ENCODE measurements at places on chromosomes 3 and 15. TPM values are rescaled to one million over a fixed set of nuclear protein-coding genes. Genes with fewer than 3 reads are reported as not detected.

- DNase-seq, result no peak
Observed at GRCh38 chr3:45095916-45096526, 50.2 kb downstream of the CDCP1 start.

DNA sequence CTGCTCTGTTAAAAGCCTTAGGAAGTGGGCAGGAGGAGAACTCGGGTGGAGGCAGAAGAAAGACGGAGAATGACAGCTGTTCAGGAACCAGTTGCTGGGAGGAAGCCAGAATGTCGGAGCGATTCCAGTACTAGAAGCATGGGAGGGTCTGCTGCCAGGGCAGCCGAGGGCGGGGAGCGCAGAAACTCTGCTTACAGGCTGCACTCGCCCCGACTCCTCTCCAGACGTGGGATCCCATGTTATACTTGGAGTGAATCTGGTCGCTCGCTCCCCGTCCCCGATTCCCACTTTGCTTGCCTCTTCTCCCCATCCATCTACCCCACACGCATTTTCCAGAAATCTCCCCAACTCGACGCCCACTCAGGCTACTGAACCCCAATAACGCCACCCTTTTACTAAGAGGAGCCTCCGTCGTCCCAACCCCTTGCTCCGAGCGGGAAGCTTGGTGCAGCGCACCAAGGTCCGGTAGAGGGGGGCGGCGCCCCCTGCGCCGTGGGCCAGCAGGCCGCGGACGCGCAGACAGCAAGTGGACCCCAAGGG lies 665 bp downstream of the GATM start:
- no peak for DNase-seq

GRCh38 chr3:59391131-59391530 lies 341.3 kb upstream of the CFAP20DC start:
- no peak for DNase-seq

- DNase-seq, result no peak
Observed at GRCh38 chr3:185943760-185944106, 5.9 kb upstream of the TRA2B start.

GRCh38 chr3:53109891-53110771 lies 20.1 kb downstream of the RFT1 start:
- DNase-seq, result no peak

GRCh38 chr3:141243271-141243707 lies 11.7 kb downstream of the PXYLP1 start:
- DNase-seq, result no peak

GRCh38 chr3:26074080-26074479 lies 284.2 kb downstream of the OXSM start:
- no peak for DNase-seq

DNA sequence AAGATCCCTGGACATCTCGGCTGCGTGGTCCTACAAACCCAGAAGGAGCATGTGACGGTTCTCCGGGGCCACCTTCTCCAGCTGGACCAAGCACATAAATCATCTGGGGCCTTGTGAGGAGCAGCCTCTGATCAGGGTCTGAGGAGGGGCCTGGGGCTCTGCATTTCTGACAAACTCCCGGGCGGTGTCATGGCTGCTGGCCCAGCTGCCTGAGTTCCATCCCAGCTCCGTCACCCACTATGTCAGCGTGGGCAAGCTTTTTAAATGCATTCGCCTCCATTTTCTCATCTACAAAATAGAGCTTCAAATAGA lies 126.3 kb upstream of the MEF2A start:
- no peak for DNase-seq

- DNase-seq, result no peak
Observed at GRCh38 chr15:79248183-79248582, 34.3 kb upstream of the ANKRD34C start.

DNA sequence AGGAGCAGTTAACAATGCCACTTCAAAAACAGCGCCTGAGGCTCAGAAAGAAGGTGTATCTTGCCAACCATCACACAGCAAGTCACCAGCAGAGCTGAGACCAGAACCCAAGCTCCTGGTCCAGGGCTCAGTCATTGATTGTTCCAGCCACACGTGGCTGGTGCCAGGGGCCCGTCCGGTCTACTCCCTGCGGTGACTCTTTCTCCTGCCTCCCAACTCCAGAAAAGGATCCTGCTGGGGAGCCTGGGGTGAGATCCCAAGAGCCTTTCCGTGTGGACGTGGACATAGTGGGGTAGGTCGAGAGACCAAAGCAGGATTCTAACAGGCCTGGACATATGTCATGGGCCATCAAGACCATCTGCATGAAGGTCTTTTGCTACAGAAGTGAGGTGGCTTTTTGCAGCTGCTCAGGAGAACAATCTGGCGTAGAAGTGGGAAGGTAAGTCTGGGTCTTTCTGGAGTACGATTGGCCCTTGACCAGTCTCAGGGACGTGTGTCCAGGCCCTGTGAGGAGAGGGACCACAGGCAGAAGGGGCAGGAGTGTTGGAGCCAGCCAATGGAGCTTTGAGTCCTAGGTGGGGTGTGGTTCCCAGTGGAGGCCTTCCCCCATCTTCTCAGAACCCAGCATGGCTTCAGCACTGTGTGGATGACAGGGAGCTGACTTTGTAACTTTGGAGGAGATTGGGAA lies 105.4 kb downstream of the HMG20A start:
- no peak for DNase-seq

GRCh38 chr3:120102674-120103073 lies 8.4 kb upstream of the GSK3B start:
- DNase-seq, result no peak

- DNase-seq, result no peak
Observed at GRCh38 chr3:4601892-4602291, 108.7 kb downstream of the ITPR1 start.

DNA sequence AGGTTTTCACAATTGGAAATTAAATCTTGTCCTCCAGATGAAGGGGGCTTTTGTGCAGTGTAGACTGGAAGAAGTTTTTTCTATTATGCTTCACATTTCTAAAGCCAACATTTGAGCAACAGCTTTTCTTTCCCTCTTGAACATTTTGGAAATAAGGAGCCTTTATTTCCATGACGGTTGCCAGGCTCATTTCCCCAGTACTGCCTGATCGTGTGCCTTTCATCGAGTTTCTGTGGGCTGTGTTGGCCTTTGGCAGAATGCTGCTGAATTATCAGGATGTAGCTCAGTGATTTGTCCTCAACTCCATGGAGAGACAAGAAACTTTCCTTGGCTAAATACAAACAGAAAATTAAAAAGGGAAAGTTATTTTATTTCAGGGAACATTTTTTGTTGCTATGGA lies 314.8 kb upstream of the LRRC3B start:
- DNase-seq, result no peak

DNA sequence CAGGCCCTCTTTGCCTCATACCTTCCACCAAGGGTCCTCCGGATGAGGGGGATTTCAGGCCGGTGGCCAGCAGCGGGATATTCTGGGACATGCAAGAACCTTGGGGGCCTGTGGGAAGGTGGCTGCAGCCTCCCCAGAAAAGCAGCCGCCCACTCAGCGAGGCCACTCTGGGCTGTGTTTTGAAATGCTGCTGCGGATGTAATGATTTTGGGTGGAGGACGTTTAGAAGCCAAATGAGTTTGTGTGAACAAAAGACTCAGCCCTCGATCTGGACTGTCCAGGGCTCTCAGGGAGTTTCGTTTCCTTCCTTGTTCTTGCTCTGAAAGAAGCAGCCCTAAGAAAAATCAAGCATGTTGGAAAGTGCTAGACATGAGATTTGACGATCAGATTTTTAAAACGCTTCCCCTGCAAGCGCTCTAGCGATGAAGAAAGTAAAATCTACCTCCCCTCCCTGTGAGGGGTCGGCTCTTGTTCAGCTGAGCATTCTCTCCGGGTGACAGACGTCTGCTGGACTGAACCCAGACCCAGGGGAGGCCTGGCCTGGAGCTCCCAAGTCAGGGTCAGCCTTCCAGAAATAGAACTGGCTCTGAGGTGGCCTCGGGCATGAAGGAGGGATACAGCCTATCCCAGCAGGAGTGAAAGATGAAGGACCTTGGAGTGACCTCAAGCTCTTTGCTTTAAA lies 12.9 kb downstream of the HEG1 start:
- DNase-seq, result no peak

DNA sequence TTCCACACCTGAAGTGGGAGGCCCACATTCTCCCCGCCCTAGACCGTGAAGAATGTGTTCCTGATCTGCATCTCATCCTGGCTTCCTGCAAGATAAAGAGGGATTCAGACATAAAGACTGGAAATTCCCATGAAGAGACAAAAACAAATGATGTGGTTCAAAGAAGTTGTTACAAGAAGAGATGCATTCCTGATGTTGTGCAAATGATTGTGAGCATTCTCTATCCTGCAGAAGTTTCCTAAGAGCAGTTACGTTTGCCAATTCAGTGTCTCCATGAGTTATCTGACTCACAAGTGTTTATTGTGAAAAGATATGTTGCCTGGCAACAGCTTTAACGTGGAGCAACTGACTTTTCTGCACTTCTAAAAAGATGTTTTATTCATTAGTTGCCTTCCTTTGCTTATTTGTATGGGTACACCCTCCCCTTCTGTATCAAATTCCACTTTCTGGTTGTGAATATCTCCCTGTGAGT lies 107.8 kb downstream of the ZIC4 start:
- DNase-seq, result no peak

DNA sequence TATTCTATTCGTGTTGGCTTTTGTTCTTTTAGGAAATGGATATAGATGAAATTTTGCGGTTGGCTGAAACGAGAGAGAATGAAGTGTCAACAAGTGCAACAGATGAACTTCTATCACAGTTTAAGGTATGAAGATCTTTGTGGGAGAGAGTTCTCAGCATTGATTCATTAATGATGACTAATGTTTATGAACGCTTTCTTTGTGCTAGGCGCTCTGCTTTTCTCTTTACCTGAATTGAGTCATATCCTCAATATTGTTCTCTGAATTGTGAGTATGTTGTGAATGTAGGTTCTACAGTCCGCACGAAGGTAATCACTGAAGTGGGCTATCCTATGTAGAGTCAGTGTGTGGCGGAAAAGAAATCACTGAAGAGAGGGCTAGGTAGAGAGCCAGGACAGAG lies 81.2 kb downstream of the CHD2 start:
- no peak for DNase-seq

DNA sequence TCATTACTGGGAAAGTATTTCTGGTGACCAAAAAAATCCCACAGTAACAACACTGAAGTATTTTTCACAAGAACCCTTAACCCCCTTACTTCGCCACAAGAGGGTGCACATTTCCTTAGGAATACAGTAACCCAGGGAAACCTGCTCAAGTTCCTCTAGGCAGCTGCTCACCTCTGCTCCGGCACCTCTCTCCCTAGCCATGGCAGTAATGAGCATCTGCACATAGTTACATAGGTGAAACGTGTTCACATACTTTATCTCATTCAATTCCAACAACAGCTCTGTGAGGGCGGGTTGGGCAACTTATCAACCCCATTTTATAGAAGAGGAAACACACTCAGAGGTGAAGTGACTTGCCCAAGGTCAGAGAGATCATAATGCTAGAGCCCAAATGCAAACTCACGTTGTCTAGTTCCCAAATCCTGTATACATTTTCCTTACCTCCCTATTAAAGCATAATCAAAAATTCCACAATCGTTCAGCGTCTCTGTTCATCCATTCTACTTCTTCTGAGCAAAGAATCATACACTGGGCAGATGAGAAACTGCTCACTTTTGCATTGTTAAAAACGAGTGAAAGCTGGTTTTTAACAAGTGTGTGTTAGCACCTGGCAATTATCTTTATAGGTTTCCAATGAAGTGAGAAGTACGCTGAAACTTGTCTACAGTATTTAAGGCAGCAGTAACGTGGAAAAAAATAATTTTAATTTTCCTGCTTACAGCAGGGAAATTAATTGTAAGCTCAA lies 90.7 kb downstream of the IGF2BP2 start:
- DNase-seq, result no peak

- no peak for DNase-seq
Observed at GRCh38 chr3:123325766-123326256, 123.1 kb downstream of the ADCY5 start.

- DNase-seq, result no peak
Observed at GRCh38 chr3:124291008-124291407, 299.1 kb upstream of the ROPN1 start.

- DNase-seq, result no peak
Observed at GRCh38 chr3:48694610-48695392, 9.1 kb upstream of the NCKIPSD start.

DNA sequence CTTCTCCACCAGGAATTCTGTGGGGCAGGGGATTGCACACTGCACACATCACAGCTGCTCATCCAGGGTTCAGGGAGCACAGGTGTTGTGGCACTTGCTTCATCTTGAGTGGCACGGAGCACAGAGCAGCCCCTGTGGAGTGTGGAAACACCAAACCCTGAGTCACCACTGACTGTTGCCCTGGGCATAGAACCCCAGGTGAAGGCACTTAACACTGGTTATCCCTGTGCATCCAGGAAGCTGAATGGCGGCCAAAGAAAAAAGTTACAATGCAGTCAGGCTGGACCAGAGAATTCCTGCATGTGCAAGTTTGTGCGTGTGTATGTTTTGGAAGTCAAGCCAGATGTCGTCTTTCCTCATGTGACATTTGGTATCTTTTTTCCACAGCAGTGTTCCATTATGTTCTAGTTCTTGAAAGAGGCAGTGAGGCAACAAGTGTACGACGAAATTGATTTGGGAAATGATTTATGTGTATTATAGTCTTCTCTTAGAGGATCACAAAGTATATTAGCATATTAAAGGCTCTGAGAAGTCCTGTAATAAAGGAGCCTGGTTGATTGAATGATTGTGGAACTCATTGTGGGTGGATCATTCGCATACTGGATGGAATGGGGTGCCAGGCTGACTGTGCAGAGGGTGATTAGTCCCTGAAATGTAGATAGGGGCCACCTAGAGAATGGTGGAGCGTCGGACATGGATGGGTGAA lies 292.3 kb downstream of the TLE3 start:
- no peak for DNase-seq

DNA sequence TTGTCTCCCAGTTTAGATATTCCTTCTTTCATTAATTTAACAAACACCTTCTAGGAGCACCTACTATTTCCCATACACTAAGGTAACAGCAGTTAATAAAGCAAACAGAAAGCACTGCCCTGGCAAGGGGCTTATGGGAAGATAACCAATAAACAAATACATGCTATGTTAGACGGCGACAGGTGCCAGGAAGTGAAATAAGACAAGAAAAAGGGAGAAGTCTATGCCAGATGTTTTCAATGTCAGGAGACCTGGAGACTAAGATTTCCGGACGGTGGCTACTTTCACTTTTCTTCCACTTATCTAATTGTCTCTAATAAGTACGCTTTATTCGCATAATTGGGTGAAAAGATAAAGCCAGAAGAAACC lies 32.5 kb upstream of the ZNF445 start:
- no peak for DNase-seq

DNA sequence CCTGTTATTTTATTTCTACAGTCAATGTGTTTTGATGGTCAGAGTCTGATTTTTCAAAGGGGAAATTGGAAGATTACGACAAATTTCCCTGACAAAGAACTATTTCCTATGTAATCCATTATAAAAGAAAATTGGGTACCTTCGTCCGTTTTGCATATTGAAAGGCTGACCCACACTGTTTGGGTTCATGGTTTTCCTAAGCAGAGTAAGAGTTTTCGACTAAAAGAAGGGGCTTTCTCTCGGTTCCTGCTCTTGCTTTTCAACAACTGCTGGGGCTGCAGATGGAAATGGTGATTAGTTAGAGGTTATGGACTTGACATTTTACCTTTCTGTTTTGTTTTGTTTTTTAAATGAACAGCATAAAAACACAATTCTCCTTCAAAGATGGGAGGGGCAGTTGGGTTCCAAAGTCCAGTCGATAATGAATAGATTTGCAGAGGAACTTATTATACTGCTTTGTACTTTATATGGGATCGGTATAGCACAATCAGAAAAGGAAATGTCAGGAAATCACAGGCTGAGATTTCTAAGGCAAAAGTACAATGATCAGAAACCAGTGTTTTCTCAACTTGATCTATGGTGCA lies 978 bp downstream of the KCNMB2 start:
- no peak for DNase-seq

Gene GASK1A
- total RNA-seq, result 0.18 TPM

Gene NPAP1
- not detected for total RNA-seq

Gene GABRG3
- not detected for total RNA-seq

Gene DIS3L
- total RNA-seq, result 22.8 TPM

Gene ITPKA
- 0.64 TPM for total RNA-seq
